ENCODE measurements at places on chromosomes 5 and 9.
A peak's percentile ranks its signal among the peaks of the same experiment; 100 is the strongest.

DNA sequence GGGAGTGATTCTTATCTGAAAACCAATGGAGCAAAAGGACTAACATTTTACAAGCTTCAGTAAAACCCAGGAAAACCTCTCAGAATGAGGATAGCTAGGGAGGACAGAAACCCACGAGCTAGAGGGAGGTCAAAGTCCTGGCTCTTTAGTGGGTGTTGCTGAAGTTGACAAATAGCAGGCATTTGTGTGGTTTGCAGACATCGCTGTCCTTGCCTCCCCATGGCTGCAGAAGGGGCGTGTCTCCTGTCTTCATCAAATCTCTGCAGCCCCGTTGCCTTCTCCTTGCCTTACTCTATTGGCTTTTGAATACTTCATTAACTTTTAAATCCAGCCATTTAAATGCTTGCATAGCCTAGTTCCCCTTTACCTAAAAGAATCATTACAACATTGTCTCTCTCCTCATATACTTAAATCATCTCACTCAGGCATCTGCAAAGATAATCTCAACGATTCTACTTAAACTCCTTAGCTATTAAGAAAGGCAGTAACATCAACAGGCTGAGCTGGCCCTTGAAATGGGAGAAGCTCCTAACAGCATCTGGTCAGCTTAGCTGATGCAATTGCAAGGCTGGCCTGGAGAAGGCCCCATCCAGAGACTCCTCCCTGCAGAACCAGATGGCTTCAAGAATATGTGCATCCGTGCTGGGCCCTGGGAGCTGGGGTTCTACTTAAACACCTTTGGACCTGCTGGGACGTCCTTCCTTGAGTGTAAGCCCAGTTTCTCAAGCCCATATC, 152.8 kb upstream of the TAS2R1 start:
- no peak for ATAC-seq

DNA sequence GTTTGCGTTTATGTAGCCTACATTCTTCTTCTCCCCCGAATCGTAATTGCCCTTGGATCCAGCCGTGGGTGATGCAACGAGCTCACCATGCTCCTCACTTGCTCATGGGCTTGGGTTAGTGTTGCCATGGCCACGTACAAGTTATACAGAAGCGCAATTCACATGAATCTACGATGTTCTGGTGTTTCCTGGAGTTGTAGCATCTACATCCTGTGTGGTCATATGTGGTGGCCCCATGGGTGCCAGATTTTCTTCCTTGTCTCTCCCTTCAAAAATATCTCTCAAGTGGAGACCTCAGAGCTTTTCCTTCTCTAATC, 115.3 kb downstream of the TLE4 start:
- ATAC-seq = peak; percentile 87

- no peak for ATAC-seq
These were observed 164.9 kb upstream of the TUT7 start for GRCh38 chr9:86519066-86519615.

- no peak for ATAC-seq
These were observed 21.6 kb upstream of the HEMGN start for GRCh38 chr9:97959585-97959984.

- no peak for ATAC-seq
These were observed 95.9 kb upstream of the PCSK1 start for GRCh38 chr5:96528826-96529474.

DNA sequence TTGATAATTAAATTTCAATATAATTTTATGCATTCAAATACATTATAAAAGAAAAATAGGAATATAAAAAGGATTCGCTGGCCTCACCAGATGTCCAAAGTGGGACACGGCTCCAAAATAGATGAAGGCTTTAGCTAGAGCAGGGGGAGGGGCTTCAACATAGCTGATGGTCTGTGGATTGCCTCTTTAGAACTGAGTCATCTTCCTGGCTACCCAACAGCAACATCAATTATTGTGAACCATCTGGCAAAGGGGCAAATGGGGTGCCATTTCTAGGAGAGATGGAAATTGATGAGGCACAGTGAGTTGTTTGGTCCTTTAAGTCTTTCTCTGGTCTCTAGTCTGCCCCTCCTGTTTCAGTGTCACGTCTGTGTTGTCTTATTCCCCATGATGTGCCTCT, 44.2 kb upstream of the CD180 start:
- no peak for ATAC-seq

- ATAC-seq = no peak
These were observed 282.2 kb downstream of the SEMA5A start for GRCh38 chr5:9263656-9264055.

- ATAC-seq = no peak
These were observed 453.9 kb downstream of the TUSC1 start for GRCh38 chr9:25224309-25224708.

- ATAC-seq = no peak
These were observed 414.5 kb upstream of the ARRDC3 start for GRCh38 chr5:91797576-91797975.

DNA sequence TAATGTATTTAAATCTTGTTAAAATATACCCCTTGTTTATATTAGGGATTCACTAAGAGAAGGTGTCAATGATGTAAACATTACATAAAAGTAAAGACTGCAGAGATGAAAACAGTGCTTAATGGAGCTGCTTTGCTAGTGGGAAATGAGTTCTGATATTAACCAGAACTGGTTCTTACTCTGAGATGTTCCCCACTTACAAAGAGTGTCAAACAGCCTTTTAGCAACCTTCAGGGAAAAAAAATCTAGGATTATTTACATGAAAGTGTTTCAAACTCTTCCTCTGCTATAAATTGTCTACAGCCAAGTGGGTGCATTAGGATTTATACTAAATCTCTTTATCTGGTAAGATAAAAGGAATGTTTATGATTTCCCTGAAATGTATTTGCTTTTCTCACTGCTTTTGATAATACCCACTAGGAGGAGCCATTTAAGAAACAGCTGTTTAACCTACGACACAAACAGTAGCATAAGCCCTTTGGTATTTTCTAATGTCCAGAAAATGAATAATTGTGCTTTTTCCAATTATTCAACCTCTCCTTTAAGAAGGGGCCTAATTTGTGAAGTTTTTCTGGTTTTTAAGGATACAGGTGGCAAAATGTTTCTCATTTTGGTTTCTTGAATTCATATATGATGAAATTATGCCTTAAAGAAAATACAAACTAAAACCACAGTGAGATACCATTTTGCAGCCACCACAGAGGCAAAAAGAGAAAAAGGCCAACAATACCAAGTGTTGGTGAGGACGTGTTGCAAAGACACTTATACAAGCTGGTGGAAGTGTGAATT, 186.3 kb downstream of the TLE4 start:
- no peak for ATAC-seq

DNA sequence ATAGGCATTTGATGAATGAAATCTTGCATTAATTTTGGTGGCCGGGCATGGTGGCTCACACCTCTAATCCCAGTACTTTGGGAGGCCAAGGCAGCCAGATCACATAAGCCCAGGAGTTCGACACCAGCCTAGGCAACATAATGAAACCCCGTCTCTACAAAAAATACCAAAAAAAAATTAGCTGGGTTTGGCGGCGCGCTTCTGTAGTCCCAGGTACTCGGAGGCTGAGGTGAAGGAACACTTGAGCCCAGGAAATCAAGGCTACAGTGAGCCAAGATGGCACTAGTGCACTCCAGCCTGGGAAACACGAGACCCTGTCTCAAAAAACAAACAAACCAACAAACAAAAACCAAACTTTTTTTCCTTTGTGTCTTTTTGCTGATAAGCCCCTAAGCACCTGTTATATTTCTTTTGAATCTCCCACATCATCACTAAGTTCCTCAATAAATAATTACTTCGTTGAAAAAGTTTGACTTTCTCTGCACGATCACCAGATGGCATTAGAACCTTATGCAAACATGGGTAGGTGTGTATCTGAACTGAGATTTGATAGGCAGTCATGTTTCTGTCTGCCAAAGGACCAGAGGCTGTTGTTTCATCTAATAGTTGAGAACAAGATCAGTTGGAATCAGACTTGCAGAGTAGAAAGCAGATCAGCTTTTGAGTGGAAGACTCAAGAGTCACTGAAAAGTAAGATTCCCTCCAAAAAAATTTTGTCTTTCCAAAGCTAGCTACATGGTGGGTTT, 5.5 kb upstream of the MATR3 start:
- peak; percentile 40 for ATAC-seq

- ATAC-seq = peak; percentile 76
These were observed 24.6 kb downstream of the SERINC5 start for GRCh38 chr5:80231243-80231642.

- no peak for ATAC-seq
These were observed 120.1 kb downstream of the WNK2 start for GRCh38 chr9:93303806-93304573.

All from activated T-helper 17 cell treated with anti-CD3 and anti-CD28 coated beads, Interleukin-2, amount 50 U/mL, for 72 hours (primary cell).